ENCODE measurements at places on chromosomes 1 and 21. TPM values are rescaled to one million over a fixed set of nuclear protein-coding genes. Genes with fewer than 3 reads are reported as not detected.

DNA sequence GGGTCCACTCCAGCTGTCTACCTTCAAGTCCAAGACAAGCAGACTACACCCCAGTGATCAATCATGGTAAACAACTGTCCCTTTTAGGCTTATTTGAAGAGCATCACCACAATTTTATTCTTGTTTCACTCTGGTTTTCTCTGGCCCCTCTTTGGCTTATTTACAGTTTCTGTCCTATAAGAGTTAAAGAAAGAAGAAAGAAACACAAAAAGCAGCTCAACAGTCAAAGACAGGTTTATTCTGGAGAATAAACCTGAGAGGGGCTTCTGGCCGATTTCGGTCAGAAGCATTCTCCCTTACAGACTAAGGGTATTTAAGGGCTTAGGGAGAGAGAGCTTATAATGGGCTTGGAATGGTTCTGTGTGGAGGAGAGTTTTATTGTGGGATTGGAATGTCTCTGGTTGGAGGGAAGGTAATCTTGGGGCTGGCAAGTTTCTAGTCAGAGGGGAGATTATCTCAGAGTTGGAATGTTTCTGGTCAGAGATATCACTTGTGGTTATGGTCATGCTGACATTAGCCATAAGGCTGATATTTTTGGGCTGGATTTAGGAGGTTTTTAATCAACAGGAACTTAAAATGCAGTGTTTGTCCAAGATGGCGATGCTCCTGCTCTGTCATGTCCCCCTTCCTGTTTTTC is 161.0 kb downstream of the URB2 start:
- no peak for DNase-seq
- no peaks in the 10 kb centered on the region for H3K36me3 ChIP-seq
- no peaks in the 10 kb centered on the region for H3K4me1 ChIP-seq
- H3K27ac ChIP-seq, result no peak overlapping the region

- H3K36me3 ChIP-seq, result no peaks in the 10 kb centered on the region
- H3K4me1 ChIP-seq, result peaks cover 4% of the 10 kb centered on the region
- DNase-seq, result peak; percentile 27
- H3K27me3 ChIP-seq, result no peaks in the 10 kb centered on the region
These were observed 24.9 kb upstream of the KIRREL1 start for GRCh38 chr1:157968508-157968907.

FCRL4 gene
- total RNA-seq, result not detected

COL24A1 gene
- total RNA-seq, result 1.3 TPM

COL9A2 gene
- total RNA-seq, result 0.15 TPM

DNA sequence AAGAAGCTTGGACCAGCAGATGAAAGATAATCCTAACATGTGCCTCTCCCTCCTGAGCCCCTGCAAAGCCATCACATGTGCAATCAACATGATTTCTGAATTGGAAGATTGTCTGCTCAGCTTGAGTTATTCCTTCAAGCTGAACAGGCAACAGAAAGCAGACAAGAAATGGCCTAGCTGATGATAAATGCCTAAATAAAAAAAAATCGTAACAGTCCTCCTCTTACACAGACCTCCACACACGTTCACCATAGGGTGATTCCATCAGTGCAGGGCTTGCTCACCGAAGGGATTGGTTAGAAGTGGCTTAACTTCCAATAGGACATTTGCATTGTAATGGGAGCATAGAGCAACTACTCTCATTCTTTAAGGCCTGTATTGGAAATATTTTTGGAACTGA is 14.6 kb downstream of the KRTAP19-8 start:
- no peaks in the 10 kb centered on the region for H3K36me3 ChIP-seq
- H3K27ac ChIP-seq, result no peak overlapping the region
- H3K4me3 ChIP-seq, result no peak overlapping the region
- no peaks in the 10 kb centered on the region for H3K4me1 ChIP-seq

LCE1E gene
- total RNA-seq, result not detected

KIF17 gene
- total RNA-seq, result 3.4 TPM

DNA sequence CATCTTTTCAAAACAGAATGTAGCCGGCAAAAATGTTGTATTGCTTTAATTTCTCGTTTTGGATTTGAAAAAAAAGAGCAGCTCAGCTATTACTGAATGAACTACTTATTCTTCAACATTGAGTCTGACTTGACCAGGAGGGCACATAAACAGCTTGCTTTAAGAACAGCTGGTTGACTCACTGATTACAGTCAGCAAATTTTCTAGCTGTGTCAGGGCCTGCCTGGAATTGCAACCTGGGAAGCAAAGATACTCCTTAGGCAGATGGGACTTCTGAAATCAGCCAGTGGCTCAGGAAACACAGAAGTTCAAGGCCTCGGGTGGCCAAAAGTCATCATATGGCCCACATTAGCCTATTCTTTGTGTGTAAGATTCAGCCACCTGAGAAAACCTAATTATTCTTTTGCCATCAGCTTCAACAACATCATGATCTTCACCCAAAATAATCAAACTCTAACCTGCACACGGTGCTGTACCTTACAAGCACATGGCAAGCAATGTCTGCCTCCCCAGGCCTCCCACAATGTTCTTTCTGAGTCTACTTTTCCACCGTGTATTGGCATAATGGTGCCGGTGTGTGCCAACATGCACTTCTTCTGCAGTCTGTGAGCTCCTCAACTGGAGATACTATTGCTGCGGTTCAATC is 307.2 kb downstream of the HHIPL2 start:
- DNase-seq, result no peak
- H3K4me1 ChIP-seq, result no peaks in the 10 kb centered on the region
- no peak overlapping the region for H3K4me3 ChIP-seq
- no peak overlapping the region for H3K27ac ChIP-seq

VHLL gene
- not detected for total RNA-seq

- peaks cover 25% of the 10 kb centered on the region for H3K4me1 ChIP-seq
- peak overlapping the region; percentile 96 for H3K27ac ChIP-seq
- peak overlapping the region; percentile 92 for H3K4me3 ChIP-seq
- DNase-seq, result peak; percentile 65
These were observed 495 bp downstream of the PI4KB start for GRCh38 chr1:151326619-151327222.
